Right cardiac atrium (tissue), 5 donors: ENCODE measurements at places on chromosomes 16 and 17.

- DNase-seq: no peak
These were observed 6.9 kb upstream of the ITGA3 start for GRCh38 chr17:50048988-50049387.

- no peak for DNase-seq
These were observed 29.2 kb upstream of the FASN start for GRCh38 chr17:82127315-82127595.

DNA sequence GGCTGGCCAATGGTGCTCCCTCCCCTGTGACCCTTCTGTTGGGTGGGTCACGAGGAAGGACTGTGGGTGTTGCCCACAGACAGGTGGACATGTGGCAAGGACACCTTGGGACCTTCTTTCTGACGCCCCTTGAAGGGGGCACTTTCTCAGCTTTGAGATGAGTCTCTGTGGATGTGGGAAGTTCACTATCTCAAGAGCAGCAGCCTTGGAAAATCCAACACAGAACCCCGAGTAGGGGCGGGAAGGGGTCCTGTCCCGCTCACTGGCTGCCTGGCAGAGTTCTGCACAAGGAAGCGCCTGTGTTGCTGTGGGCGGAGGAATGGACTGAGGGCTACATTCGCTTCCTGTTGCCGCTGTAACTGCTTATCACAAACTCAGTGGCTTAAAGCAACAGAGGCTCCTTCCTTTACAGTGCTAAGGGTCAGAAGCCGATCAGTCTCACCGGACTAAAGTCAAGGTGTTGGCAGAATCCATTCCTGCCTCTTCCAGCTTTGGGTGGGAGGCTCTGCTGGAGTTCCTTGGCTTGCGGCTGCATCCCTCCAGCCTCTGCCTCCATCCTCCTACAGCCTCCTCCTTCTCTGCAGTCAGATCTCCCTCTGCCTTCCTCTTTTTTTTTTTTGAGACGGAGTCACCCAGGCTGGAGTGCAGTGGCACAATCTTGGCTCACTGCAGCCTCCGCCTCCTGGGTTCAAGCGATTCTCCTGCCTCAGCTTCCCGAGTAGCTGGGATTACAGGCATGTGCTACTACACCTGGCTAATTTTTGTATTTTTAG lies 305.2 kb downstream of the SEC14L1 start:
- DNase-seq: peak; percentile 83

DNA sequence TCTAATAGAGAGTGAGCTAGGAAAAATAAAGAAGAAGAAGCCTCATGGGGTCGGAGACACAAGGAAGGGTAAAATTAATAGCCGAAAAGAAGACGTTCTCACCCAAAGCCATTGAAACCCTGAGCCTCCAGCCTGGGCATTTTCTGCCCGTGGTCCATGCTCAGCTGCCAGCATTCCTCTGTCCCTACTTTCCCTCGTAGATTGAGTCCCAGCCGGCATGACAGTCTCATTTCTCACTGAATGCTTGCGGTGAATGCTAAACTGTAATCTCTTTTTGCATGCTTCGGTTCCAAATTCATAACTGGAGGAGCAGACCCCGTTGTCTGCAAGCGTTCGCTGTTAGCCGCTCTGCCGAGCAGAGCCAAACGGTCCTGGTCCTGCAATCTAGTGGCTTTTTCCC lies 54.0 kb upstream of the COX10 start:
- no peak for DNase-seq

DNA sequence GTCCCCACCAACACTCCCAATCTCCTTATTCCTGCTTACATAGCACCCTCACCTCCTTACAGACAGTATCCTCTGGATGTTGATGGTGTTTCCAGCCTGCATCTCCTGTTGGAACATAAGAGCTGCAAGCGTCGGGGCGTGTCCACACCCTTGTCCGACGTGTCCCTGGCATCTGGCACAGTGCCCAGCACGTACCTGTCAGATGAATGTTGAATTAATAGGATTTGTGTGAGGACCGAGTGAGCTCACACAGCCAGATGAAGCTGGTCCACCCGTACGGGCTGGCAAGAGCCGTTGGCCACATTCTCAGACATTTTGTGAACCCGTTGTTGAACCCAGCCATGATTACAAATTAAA lies 12.2 kb upstream of the CBX4 start:
- DNase-seq: peak; percentile 18

- DNase-seq: no peak
These were observed 8.5 kb downstream of the KRTAP9-7 start for GRCh38 chr17:41284043-41284442.

- no peak for DNase-seq
These were observed 1.2 kb upstream of the HEXIM1 start for GRCh38 chr17:45146890-45147580.

GRCh38 chr17:59506894-59507726 lies 58.3 kb upstream of the DHX40 start:
- no peak for DNase-seq

DNA sequence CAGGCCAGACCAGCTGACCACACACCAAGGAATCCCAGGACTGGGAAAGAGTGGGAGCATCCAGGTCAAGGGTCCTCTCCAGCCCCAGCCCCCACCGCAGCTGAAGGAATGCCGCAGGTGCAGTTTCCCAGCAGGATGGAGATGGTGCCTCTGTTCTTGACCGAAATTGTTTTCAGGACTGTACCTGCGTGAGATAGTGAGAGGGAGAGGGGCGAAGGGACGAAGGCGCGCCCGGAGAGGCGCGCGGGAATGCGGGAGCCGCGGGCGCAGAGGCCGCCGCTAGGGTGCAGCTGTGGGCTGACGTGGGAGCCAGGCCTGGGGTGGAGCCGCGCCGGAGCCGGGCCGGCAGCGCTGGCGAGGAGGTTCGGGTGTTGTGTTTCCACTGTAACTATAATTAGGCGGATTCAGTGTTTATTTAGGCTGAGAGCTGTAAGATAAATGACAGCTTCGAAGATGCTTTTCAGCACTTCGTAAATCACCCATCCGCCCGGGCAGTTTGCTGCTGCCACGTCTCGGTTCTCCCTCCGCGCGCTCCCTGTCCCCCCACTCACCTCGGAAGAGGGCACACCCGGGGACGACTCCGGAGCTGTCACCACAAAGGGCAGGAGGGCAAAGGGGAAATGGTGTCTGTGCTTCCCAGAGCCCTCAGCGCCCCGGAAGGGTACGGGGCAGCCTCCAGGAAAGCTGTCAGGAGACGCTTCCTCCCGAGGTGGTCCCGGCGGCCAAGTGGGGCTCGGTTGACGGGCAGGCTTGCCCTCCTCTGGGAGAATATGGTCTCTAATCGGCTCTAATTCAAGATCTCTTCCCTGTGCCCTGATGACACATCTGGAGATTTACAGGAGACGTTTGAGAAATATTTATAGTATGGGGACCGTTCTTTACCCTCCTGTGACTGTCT lies 38.2 kb downstream of the HOXB1 start:
- DNase-seq: peak; percentile 74

- no peak for DNase-seq
These were observed 492.2 kb downstream of the CDH11 start for GRCh38 chr16:64629622-64630021.

- DNase-seq: peak; percentile 80
These were observed 17.7 kb downstream of the SLC16A3 start for GRCh38 chr17:82246365-82247181.

DNA sequence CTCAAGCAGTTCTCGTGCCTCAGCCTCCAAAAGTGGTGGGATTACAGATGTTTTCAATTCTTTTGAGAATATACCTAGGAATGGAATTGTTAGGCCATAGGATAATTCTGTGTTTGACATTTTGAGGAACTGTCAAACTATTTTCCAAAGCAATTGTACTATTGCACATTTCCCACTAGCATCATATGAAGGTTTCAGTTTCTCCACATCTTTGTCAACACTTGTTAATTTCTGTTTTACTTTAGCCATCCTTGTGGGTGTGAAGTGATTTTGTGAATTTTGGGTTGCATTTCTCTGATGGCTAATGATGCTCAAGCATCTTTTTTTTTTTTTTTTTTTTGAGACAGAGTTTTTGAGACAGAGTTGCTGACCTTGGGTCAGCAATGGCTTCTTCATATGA lies 6.2 kb downstream of the NT5M start:
- DNase-seq: no peak

GRCh38 chr17:70618641-70619040 lies 449.3 kb downstream of the KCNJ2 start:
- DNase-seq: no peak

- DNase-seq: no peak
These were observed 7.8 kb upstream of the RNPS1 start for GRCh38 chr16:2275476-2276367.

DNA sequence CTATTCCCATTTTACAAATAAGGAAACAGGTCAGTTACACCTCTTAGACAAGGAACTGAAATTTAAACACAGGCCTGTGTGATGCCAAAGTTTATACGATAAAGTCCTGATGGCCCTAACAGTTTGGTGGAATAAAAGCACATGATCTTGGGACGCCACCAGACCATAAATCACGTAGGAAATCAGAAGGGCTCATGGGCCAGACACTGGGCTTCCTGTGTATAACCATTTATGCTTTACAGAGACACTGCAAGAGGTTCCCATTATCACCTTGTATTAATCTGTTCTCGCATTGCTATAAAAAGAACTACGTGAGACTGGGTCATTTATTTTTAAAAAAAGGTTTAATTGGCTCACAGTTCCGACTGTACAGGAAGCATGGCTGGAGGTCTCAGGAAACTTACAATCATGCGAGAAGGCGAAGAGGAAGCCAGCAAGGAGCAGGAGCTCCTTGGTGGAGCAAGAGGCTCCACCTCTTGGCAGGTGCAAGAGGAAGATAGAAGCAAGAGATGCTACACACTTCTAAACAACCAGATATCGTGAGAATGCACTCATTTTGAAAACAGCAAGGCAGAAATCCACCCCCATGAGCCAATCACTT lies 124.0 kb upstream of the MON1B start:
- no peak for DNase-seq
